ENCODE measurements at places on chromosomes 4 and X.

DNA sequence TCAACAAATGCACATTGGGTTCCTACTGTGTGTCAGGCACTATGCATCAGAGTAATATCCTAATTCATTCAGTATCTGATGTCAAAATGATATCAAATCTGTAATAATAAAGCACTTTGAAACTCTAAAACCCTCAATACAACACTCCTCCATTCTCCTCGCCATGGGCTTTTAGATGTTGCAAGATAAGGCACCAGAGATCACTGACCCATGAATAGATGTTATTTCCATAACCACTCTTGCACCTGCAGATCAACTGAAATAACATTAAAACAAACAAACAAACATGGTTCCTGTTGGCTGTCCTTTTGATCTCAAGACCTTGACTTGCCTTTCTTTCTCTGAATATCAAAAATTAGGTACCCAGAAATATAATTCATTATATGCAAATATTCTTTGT lies 100.2 kb downstream of the MAB21L2 start:
- DNase-seq = no peak

DNA sequence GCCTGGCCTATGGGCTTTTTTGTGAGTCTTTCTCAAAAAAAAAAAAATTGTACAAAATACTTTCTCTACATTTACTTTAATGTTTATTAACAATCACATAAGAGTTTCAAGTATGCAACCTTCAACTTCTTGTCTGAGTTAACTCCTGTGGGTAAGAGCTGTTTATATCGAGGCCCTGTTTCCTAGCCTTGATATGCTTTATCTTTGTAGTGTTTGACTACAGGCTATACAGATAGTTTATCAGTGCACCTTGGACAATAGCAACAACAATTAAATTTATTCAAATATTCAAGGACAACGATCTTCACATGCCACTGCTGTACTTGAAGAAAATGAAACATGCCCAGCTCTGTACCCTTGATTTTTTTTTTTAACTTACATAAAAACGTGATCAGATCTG lies 178.4 kb downstream of the ARHGAP10 start:
- no peak for DNase-seq

DNA sequence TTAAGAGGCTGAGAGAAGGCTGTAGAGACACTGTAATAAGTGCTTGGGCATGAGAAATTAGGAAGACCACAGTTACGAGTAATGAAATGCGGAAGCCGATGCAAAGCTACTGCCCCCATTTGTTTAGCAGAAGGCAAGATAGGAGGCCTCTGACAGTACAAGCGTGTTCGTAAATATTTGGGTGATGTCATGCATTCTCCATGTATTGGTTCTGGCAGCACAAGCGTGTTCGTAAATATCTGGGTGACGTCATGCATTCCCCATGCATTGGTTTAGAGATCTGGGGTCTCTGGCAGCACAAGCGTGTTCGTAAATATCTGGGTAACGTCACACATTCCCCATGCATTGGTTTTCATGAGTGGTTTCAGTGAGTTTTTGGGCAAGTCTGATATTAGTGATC lies 661.5 kb upstream of the FRG1 start:
- DNase-seq = no peak

DNA sequence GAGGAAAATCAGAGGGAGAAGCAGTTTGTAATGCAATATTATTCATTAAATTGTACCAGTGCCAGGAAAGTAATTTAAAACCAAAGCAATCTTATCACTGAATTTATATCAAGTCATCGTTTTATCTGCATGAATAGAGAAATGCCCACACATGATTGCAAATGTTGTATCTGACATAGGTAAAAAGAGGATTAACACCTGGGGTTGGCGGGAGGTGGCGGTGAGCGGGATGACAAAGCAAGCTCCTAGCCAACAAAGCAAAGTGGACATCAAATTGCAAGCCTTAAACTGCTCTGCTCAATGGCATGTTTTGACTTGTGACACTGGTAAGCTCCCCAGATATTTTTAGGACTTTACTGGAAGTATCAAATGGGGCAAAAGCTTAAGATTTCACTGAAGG lies 16.4 kb downstream of the HPGD start:
- DNase-seq = no peak

DNA sequence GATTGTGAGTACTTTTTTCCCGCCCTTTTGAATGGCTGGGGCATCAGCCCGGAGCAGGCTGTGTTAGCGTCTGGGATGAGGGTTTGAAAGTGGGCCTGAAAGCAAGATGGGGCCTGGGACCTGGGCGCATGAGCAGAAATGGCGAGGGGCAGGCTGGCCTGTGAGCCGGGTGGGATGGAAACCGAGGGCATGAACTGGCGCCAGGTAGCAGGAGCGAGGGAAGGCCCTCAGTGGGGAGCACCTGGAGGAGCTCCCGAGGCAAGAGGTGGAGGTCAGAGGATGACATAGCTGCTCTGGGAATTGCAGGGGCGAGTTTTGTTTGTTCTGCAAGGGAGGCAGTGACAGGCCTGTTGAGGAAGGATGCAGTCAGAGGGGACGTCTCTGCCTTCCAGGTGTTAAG lies 68.6 kb downstream of the RGS12 start:
- no peak for DNase-seq

DNA sequence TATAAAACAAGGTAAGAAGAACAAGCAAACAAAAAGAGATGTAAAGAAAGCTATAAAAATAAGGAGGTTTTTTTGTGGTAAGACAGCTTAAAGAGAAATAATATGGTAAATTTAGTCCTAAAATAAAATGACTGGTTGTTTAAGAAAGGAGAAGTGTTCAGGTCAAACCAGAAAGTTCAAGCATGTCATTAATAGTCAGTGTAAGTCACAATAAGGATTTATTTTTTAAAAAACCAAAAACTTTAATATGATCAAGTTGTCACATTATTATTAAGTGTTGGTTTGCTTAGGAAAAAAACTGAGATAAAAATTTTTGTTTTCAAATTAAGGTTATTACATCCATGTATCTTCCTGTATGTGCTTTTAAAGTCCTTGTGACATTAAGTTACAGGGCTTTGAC lies 19.1 kb downstream of the ASIC5 start:
- no peak for DNase-seq

GRCh38 chr4:182014164-182014563 lies 229.0 kb upstream of the TENM3 start:
- DNase-seq = no peak

DNA sequence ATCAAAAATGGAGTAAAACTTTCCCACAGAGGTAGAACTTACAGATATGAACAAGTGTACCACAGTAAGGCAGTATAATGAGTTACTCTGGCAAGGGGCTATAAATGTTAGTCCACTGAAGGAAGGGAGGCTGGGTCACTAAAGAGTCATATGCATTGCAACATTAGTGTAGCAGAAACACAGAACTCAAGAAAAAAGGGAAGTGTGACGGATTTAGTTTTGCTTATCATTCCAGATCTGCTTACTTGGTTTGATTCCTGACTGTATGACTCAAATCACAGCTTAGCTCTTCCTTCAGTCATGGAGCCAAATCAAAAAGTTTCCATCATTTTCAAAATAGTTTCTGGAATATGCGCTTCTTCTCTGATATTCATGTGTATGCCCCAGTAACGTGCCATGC lies 148.7 kb downstream of the FSTL5 start:
- no peak for DNase-seq

- DNase-seq = no peak
Measured at GRCh38 chr4:5787311-5787710, 76.3 kb downstream of the EVC start.

- no peak for DNase-seq
Measured at GRCh38 chr4:116755051-116755450, 330.3 kb downstream of the TRAM1L1 start.

DNA sequence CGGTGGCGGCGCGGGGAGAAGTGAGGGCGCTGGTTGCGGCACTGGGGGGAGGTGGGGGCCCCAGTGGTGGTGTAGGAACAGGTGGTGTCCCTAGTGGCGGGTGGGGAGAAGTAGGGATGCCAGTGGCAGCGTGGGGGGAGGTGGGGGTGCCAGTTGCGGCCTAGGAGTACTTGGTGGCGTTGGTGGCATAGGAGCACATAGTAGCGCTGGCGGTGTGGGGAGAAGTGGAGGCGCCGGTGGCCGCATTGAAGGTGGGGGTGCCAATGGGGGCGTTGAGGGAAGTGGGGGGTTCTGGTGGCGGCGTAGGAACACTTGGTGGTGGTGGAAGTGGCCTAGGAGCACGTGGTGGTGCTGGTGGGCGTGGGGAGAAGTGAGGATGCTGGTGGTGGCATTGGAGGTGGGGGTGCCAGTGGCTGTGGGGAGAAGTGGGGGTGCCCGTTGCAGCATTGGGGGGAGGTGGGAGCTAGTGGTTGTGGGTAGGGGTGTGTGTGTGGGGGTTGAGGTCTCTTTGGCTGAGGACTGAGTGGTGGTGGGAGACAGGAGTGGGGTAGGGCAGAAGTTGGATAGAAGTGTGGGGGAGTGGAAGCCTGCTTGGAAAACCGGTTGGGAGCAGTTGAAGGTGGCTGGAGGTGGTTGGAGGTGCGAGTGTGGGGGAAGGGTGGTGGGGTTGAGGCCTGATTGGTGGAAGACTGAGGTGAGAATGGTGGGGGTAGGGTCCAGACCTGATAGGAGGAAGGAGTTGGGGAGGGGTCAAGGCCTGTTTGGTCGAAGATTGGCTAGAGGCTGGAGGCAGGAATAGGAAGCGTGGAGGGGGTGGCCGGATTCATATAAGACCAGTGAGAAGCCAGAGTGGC lies 1.1 kb downstream of the GCNA start:
- DNase-seq = no peak

DNA sequence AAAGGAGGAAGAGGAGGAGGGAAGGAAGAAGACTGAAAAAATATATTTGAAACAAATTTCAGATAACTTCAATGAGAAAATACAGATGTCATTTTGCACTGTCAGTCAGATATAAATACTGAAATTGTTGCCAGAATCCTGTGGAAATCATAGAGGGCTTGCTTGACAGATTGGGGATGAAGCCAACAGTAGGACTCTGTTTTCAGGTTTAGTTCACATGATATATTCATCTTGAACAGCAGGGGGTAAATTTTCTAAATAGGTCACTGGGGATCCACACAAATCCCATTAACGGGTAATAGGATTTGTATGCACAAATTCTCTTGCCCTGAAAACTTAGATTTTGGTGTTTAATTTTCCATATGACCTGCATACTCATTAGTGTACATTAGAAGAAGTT lies 103.3 kb upstream of the PCDH18 start:
- no peak for DNase-seq

GRCh38 chr4:163606896-163607691 lies 112.6 kb downstream of the TMA16 start:
- no peak for DNase-seq

DNA sequence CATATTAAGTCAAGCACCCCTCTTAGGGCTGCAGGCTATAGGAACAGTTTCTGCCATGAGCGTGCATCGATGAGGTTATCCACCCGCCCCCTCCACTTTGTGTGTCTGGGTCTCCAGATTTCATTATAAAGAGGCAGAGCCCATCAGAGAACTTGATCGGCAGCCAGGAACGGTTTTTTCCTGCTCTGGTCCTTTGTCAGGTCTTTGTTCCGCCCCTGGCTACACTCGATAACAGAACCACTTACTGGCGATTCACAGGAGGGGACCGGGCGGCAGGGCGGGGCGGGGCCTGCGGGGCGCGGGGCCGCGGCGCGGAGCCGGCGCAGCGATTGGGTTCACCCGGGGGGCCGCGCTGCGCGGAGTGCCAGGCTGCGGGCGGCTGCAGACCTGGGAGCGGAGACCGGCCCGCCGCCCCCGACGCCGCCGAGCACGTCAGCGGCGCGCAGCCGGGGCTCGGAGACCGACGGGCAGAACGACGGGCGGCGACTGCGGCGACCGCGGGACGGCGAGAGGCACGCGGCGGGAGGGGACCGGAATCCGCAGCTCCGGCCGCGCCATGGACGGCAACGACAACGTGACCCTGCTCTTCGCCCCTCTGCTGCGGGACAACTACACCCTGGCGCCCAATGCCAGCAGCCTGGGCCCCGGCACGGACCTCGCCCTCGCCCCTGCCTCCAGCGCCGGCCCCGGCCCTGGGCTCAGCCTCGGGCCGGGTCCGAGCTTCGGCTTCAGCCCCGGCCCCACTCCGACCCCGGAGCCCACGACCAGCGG lies at the start of gene SLC10A4:
Gene SLC10A4 (plus strand): TSS at position 338 of the 771 bp plus-strand sequence. CDS start 219 bp downstream, at position 557.
- DNase-seq = no peak

- no peak for DNase-seq
Measured at GRCh38 chrX:2314831-2315365, 185.9 kb downstream of the DHRSX start.

- DNase-seq = no peak
Measured at GRCh38 chr4:125484912-125485311, 170.2 kb downstream of the FAT4 start.

DNA sequence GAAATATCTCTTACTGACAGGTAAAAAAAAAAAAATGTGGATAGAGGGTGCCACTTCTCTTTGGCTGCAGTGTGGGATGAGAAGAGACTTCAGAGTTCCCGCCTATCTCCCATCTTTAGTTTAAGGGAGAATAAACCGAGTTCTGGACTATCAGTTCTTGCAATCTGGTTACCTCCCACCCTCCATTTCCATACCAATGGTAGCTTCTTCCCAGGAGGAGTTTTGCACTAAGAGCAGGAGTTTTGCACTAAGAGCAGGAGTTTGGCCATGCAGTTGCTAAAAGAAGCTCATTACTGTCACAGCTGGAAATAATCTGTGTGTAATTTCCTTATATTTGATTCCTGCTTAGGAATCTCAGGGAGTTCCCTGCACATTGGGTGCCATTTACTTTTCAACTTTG lies 10.8 kb upstream of the GUCY1B1 start:
- no peak for DNase-seq

- no peak for DNase-seq
Measured at GRCh38 chr4:89305028-89305427, 2.6 kb downstream of the GPRIN3 start.

DNA sequence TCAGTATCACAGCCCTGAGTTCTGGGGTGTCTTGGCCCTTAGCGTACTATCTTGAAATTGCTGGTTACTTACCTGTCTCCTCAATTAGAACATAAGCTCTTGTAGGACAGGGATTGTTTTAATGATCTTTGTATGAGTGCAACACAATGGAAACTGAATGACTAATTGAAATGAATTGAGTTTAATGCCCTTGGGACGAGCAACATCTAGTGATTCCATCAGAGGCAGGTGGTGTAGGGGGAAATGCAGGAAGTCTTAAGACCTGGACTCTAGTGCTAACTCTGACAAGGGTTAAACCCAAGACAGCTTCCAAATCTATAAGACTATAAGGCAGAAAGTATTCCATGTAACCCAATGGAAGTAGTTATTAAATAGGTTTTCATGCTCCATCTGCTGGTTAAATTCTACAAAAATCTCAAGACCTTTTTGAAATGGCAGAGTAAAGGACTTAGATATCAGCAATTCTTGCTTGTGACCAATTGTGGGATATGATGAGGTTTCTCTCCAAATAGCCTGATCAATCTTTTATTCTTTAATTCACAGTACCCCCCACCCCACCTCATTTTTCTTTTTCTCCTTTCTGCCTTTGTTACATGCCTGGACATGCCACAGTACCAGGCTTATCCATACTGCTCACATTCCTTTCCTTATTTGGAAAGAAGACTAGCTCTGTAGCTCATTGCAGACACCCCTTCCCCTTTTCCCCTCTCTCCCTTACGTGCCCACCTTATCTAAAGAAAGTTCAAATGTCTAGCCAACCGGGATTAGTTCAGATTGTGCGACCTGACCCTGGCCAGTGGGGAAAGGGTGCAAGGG lies 340.8 kb downstream of the PAPSS1 start:
- no peak for DNase-seq

Measured in stimulated activated CD4-positive, alpha-beta T cell treated with anti-CD3 and anti-CD28 coated beads, Interleukin-2, amount 100 ng/mL, for 24 hours (primary cell).